ENCODE measurements at places on chromosomes 1 and 21. TPM values are rescaled to one million over a fixed set of nuclear protein-coding genes. Genes with fewer than 3 reads are reported as not detected.

TMPRSS15 gene
- not detected for polyA plus RNA-seq

CYP4A11 gene
- polyA plus RNA-seq, result not detected

MIXL1 gene
- polyA plus RNA-seq, result 0.13 TPM

KCNH1 gene
- polyA plus RNA-seq, result not detected

RGS5 gene
- 7.2 TPM for polyA plus RNA-seq

SPRR2E gene
- not detected for polyA plus RNA-seq

IFNLR1 gene
- polyA plus RNA-seq, result 4.2 TPM

EVI5 gene
- 4.5 TPM for polyA plus RNA-seq

IGSF9 gene
- polyA plus RNA-seq, result 11.4 TPM

SPRR2F gene
- polyA plus RNA-seq, result not detected

RHOU gene
- polyA plus RNA-seq, result 58.7 TPM

TPTE gene
- polyA plus RNA-seq, result not detected
